GF-D8 (cell line): ENCODE measurements at places on chromosomes 1 and 21.
A peak's percentile ranks its signal among the peaks of the same experiment; 100 is the strongest.

GRCh38 chr1:8386247-8386646 is 68.3 kb downstream of the SLC45A1 start:
- DNase-seq, result no peak

- DNase-seq, result no peak
Observed at GRCh38 chr1:43611950-43612349, 38.0 kb upstream of the KDM4A start.

GRCh38 chr1:113692342-113692741 is 66.9 kb downstream of the PHTF1 start:
- no peak for DNase-seq

DNA sequence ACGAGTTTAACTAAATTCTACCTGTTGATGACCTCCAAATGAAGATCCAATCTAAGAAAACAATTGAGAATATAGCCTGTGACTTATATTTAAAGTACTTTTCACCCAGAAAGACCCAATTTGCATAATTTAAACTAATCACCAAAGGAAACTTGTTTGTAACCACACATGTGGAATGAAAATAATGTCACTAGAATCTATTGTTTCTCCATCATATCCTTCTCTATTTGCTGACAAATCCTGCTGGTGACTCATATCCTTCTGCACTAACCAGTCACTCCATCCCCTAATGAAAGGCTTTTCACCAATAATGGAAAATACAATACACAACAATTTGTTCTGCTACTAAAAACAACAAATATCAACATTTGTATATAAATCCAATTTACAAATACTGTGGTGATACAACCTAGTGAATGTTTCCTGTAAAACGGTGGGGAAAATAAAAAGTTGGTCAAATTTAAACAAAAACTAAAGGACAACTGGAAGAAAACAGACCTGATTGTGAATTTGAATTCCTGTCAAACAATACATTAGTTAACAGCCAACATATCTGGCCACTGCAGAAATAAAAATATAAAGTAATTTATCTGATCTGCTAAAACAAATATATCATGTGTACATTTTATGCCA is 6.5 kb downstream of the PTP4A2 start:
- peak; percentile 36 for DNase-seq

DNA sequence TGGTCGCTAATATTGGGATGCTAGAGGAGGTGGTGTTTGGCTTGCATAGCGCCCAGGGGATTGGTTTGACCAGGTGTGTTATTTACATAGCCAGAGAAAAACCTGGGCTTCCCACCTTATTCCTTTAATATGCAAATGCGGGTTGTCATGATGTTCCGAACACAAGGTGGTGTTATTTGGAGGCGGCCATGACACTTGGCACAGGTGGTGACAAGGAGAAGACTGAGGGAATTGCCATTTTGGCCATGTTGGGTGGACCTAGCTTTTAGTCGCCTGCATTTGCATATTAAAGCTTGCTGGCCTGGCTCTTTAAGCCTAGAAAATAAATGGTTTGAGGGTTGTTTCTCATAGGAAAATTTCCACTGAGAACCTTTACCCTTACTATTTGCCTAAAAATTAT is 490.5 kb downstream of the SIPA1L2 start:
- no peak for DNase-seq

- no peak for DNase-seq
Observed at GRCh38 chr1:19617376-19617775, 26.7 kb upstream of the NBL1 start.

- no peak for DNase-seq
Observed at GRCh38 chr1:32714277-32714676, 11.7 kb upstream of the SYNC start.

- no peak for DNase-seq
Observed at GRCh38 chr21:44017601-44018000, 5.5 kb downstream of the TRAPPC10 start.

GRCh38 chr1:77407738-77408375 is 126.0 kb downstream of the AK5 start:
- DNase-seq, result no peak

- no peak for DNase-seq
Observed at GRCh38 chr1:110033421-110033820, 1.0 kb upstream of the STRIP1 start.

- no peak for DNase-seq
Observed at GRCh38 chr1:185108321-185108720, 48.4 kb downstream of the TRMT1L start.

GRCh38 chr1:11738096-11738495 is 2.2 kb downstream of the AGTRAP start:
- no peak for DNase-seq

DNA sequence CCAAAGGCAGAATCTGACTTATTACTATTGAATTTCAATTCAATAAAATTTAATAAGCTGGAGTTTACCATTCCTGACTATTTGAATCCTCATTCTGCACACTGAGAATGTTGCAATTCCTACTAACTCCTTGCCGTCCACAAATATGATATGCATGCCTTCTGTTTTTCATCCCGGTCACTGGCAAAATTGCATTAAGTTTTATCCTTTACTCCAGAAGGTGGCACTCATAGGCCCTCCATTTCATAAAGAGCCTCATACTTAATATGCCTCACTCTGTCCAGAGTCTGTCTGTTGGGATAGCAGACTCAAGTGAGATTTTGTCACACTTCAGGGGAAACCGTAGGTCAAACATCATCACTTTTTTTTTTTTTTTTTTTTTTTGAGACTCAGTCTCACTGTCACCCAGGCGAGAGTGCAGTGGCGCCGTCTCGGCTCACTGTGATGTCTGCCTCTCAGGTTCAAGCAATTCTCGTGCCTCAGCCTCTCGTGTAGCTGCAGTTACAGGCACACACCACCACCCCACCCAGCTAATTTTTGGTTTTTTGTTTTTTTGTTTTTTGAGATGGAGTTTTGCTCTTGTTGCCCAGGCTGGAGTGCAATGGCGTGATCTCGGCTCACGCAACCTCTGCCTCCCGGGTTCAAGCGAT is 27.3 kb downstream of the F11R start:
- DNase-seq, result peak; percentile 36

DNA sequence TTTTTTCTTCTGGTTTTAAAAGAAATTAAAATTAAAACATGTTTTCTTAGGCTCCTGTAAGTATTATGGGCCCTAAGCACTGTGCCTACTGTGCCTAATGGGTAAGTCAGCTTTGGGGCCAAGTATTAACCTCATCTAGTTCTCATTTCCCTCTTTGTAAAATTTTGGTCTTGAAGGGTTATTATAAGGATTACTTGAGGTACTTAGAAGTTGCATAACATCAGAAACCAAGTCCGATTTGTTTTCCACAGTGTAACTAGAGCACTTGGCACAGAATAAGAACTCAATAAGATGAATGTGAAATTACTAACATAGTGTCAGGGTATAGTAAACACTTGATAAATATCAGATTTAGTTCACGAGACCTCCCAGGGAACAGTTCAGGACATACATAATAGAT is 16.4 kb upstream of the OSBPL9 start:
- DNase-seq, result no peak

DNA sequence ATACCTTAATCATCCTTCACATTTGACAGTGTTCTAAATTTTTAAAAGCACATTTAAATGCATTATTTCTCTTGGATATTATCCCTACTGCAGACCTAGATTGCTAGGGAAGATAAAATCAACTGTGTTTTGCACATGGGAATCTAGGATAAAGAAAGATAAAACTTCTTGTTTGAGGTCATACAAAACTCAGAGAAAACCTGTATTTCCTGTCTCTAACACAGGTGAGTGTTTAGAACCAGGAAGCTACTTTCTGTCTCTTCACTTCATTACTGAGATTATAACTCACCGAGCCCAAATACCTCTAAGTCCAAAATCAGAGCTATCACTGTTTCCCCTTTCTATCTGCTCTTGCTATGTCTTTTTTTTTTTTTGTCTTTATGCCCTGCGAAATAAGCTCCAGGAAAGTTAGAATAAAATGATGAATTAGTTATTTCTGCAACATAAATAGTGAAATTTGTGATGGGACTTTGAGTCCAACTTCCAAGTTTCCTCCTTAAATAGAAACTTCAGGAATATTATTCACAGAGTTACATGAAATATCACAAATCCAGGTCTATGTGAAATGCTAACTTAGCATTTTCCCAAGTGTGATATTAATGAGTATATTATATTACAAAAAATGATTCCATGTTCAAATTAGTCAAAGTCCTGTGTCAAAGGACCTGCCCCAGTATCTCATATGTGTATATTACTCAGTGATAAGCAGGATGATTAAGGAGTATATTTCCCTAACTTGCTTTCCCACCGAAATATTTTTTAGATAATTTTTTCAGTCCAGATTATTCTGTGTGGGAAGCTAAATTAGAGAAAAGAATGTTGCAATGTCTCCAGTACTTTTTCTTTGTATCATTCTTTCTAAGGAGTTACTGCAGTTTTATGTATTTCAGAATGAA is 226.4 kb downstream of the PLA2G4A start:
- no peak for DNase-seq

DNA sequence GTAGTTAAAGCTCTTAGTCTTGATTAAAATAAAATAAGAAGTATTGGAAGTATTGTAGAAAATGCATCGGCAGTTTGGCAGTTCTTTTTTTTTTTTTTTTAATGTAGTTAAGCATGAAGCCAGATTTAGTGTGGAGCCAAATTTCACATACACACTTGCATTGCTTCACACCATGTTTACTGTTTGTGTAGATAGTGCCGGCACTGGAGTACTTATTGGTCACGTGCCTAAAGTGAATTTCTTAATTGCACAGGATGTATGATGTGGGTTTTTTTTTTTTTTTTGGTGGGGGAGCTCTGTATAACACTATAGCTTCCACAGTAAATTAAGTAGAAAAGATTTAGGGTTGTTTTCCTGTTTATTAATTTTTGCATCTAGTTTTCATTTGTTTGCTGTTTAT is 21.2 kb upstream of the TMEM61 start:
- DNase-seq, result no peak

DNA sequence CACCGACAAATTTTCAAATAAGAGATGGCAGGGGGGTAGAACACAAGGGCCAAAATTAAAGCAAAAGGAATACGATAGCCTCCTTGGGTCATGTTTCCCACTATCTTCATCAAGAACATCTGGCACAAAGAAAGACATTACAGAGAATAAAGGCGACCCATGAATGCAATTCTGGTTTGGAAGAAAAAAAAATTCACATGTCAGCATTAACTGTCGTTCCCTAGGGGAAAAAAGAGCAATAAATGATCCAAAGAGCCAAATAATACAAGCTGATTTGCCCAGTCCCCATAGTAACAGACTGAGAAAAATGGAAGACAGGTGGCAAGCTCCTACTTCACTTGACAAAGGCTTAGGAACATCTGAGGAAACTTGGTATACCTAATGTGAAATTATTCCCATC is 4.5 kb downstream of the STIL start:
- DNase-seq, result no peak

DNA sequence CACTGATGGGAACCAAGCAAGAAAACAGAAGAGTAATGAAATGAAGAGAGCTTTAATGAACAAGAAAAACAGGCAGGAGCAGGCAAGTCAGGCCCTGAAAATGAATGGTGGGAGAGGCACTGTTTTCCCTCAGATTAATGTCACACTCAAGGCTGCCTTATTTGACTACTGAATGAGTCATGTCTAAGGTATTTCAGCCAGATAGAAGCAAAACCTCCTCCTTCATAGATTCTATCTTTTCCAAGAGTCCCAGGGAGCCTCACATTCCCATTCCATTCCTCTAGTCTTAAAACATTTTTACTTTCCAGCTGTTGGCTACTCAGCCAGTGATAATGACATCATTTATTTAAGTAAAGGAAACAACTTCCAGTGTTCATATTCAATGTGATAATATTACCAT is 228.4 kb upstream of the NRIP1 start:
- DNase-seq, result no peak

GRCh38 chr1:186297439-186298045 is 77.5 kb downstream of the TPR start:
- DNase-seq, result no peak

- no peak for DNase-seq
Observed at GRCh38 chr1:219374046-219374566, 200.4 kb downstream of the LYPLAL1 start.

- DNase-seq, result no peak
Observed at GRCh38 chr1:34865981-34866761, 6.6 kb upstream of the SMIM12 start.

DNA sequence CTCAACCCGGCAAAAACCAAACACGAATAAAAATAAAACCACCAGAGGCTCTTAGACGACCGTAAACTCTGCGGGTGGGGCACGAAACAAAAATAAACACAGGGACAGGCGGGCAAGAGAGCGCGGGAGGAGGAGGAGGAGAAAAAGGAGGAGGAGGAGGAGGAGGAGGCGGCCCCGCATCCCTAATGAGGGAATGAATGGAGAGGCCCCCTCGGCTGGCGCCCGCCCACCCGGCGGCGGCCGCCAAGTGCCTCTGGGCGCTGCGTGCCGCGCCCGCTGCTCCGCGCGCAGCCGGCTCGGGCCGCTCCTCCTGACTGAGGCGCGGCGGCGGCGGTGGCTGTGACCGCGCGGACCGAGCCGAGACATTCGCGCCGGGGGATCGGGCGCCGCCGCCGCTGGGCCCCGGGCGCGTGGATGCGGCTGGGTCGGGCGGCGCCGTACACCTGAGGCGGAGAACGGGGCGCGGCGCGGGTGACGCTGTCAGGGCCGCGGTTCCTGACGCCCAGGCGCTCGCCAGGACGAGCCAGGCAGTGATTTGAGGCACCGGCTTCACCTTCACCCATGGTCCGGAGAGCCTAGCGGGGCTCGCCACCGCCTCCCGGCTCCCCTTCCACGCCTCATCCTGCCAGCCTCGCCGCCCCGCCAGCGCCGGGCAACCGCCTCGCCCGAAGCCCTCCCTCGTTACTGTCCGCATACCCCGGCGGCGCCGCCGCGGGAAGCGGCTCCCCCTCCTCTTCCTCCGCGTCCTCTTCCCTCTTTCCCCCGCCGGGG is at the start of gene MARK1:
Gene MARK1 (plus strand): TSS at position 229 of the 771 bp plus-strand sequence. CDS start 687 bp downstream, outside the sequence.
- no peak for DNase-seq

- no peak for DNase-seq
Observed at GRCh38 chr1:87064986-87065385, 150.6 kb downstream of the HS2ST1 start.

- DNase-seq, result peak; percentile 8
Observed at GRCh38 chr1:92817986-92818764, 13.7 kb upstream of the RPL5 start.

GRCh38 chr1:180931529-180931928 is 18.8 kb downstream of the KIAA1614 start:
- no peak for DNase-seq

DNA sequence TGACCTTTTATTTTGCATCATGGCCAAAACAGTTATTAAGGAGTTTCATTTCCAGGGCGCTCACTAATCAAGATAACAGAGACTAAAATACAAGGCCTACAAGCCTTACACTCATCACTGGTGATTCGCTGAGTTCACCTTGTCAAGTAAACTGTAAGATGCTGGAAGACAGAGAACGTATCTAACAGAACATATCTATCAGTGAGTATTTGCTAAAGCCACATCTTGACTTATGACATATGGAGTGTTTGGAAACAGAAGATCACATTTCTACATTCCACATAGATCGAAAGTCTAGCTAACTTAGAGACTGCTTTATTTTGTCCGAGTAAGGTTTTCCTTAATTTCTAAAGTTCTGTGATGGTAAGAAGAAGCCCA is 506.5 kb downstream of the SMYD3 start:
- no peak for DNase-seq

GRCh38 chr1:3140437-3140836 is 71.4 kb downstream of the PRDM16 start:
- DNase-seq, result no peak
